ENCODE measurements at places on chromosomes 1 and 21. TPM values are rescaled to one million over a fixed set of nuclear protein-coding genes. Genes with fewer than 3 reads are reported as not detected.
A peak's percentile ranks its signal among the peaks of the same experiment; 100 is the strongest.

Gene IL19
- not detected for total RNA-seq

Gene NES
- 134 TPM for total RNA-seq

Gene KIF17
- 6.0 TPM for total RNA-seq

Gene PODN
- total RNA-seq: 44.1 TPM

Gene ACOT11
- 27.0 TPM for total RNA-seq

Gene S100A7A
- not detected for total RNA-seq

DNA sequence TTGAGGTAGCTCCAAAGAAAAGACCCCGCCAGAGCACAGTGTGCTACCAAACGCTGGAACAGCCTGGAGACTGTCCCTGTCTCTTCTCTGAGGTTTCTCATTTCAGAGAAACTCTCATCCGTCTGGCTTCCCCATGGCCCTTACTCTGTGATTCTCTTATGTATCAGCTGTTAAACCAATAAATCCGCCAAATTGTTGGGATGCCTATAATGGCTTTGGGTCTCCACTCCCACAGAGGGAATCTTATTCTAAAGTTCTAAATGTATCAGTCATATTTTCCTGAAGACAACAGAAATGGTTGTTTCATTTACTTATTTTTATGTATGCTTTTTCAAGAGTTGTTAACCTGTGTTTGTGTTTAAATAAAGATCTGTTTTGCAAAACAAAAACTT is 4.0 kb downstream of the ERG start:
- no peak for DNase-seq

GRCh38 chr1:212211371-212211770 is 73.8 kb upstream of the PPP2R5A start:
- no peak for DNase-seq

- peak; percentile 79 for DNase-seq
Observed at GRCh38 chr21:17118638-17119384, 394.0 kb upstream of the CXADR start.

GRCh38 chr1:234844479-234845031 is 234.6 kb upstream of the IRF2BP2 start:
- no peak for DNase-seq

GRCh38 chr1:208251911-208252835 is 8.0 kb upstream of the PLXNA2 start:
- no peak for DNase-seq

GRCh38 chr1:59814180-59814900 is 409 bp upstream of the HOOK1 start:
- DNase-seq: peak; percentile 62

GRCh38 chr1:44681905-44682882 is 7.7 kb downstream of the ARMH1 start:
- DNase-seq: no peak

DNA sequence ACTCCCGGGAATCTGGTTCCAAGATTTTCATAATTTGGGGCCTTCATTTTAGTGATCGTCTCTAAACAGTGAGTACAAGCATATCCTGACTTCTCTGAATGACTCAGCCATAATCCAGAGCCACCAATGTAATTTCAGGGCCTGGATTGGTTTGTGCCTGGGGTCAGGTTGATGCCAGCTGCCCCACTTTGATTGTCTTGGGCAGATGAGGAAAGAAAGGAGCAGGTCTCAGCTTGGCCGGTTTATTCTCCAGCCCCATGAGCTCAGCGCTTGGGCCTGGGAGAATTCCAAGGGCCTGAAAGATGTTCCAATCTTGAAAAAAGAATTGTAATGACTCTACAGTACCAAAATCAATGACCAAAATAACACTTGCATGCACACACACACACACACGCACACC is 71.2 kb upstream of the ECE1 start:
- DNase-seq: no peak

DNA sequence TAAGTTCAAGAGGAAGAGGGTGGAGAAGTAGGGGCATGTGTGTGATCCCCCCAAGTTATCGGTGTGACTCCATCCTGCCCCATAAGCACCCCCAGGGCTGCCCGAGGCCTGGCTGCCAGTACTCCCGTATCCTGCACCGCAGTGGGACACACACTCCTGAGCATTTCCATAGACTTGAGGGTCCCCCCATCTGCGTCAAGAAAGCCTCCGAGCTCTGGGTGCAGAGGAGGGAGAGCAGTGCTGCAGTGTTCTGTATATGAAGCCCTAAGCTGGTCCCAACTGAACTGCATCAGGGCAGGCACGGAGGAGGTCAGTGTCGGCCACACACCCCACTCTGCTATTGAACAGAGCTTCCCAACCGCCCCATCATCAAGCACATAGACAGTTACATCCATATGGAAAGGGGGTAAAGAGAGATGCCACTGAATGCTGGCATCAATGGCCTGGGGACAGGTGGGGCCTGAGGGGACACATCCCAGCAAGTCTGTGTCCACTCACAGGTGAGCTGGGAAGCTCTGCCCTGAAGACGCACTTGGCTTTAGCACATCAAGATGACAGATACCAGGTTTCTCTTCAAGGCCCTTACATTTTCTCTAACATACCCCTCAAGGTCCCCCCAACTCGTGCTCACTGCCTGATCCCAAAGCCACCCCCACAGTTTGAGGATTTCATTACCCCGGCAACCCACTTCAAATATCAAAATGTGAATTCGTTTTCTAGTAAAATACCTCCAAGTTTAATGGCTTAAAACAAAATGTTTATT is 64.3 kb downstream of the EVA1C start:
- DNase-seq: no peak

GRCh38 chr1:20107796-20108195 is 11.5 kb downstream of the PLA2G2D start:
- no peak for DNase-seq

DNA sequence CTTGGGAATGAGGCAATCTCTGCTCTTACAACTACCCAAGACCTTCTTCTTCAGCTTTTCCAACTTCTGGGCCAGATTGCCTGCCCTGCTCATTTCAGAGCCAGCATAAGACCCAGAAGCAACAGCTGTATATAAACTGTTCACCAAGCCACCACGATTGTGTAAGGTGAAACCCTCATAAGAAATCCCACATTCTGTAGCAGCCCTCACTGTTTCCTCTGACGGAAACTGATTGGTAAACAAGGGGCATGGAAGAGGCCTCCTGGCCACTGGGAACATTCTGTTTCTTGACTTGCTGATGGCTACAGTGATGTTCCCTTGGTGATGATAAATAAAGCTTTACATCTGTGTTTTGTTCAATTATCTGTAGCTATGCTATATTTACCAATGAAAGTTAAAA is 39.7 kb upstream of the EXO1 start:
- no peak for DNase-seq

DNA sequence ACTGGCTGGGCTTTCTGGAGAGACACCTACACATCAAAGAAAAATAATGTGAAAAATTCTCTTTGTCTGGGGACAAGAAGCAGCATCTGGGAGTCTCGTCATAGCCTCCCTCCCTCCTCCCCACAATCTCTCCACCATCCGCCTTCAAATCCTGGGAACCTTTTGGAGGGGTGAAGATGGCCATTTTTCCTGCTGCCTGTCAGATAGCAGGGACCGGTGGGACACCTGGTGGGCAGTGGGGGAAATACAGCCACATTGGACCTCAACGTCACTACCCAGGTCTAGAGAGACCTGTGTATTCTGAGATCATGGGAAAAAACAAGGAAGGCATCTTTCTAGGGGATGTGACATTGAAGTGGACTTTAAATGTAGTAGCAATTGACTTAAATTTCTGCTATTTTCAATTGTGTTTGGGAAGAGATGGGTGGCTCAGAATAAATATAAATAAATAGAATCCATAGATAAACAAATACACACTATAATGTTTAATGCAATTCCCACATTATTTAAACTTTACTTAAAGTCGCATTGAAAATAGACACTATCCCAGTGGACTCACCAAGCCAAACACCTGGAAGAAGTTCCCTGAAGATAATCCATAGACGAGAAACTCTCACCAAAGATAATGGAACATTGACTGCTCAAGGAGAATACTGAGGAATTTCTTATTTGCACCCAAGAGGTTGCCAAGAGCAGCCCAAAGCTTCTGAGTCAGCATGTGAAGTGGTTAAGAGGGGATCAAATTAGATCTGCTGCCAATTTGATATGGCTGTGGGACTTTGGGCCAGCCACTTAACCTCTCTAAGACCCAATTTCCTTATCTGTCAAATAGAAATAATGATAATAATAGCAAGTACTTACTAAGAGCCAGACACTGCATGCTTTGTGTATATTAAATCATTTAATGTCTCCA is 147.6 kb upstream of the CAMK1G start:
- peak; percentile 61 for DNase-seq

DNA sequence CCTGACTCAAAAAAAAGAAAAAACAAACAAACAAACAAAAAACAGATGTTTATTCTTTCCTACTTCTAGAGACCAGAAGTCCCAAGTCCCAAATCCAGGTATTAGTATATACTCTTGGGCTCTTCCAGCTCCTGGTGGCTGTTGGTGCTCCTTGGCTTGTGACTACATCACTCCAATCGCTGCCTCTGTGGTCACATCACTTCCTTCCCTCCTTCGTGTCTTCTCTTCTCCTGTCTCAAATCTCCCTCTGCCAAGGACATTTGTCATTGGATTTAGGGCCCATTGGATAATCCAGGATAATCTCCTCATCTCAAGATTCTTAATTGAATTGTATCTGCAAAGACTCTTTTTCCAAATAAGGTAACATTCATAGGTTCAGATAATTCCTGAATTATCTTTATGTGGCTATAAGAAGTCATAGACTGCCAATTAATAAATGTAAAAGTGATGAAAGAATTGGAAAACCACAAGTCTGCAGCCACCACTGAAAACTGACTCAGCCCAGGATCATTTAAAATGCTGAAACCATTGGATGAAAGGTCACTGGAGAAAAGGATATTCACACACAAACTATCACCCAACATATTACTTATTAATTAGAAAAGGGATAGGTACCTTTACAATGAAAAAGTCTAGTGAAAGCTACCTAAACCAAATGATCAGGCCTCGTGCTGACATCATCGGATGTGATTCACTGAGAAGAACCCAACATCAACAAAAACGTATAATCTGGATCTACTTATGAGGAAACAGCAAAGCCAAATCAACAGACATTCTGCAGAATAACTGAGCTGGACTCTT is 67.1 kb downstream of the ZNF281 start:
- no peak for DNase-seq

GRCh38 chr1:246878551-246878950 is 53.2 kb downstream of the AHCTF1 start:
- DNase-seq: no peak

- no peak for DNase-seq
Observed at GRCh38 chr1:200929530-200930278, 35.0 kb downstream of the INAVA start.

- DNase-seq: no peak
Observed at GRCh38 chr1:240644732-240645131, 32.8 kb upstream of the GREM2 start.

DNA sequence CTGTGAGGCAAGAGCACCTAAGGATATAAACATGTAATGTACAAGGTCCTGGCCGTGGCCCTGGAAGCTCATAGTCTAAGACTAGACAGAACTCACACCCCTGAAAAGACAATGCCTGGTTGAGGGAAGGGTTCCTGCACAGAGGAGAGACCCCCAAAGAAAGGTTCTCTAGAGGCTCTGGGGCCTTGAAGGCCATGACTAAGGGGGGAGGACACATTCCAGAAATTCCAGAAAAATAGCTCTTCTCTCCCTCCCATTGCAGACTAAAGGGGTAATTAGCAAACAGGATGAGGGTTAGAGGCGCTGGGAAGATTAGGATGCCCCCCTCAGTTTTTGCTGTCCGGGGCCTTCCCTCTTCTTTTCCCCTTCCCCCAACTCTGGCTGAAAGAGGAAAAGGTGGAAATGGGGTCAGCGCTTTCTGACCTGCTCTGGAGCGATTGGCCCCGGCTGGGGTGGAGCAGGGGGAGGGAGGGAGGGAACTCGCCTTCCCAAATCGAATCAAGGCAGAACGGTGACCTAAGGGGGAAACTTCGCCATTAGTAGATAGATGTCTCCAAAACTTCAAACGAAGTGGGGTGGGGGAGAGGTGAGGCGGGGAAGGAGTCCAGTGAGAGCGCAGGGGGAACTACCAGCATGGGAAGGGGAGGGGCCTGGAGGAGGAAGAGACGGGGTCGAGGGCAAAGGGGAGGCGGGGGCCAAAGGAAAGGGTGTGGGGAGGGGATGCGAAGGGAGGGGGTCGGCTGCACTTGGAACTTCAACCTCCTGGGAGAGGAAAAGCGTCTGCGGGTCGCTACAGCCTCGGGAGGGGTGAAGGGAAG is 11.8 kb downstream of the PAX7 start:
- no peak for DNase-seq

DNA sequence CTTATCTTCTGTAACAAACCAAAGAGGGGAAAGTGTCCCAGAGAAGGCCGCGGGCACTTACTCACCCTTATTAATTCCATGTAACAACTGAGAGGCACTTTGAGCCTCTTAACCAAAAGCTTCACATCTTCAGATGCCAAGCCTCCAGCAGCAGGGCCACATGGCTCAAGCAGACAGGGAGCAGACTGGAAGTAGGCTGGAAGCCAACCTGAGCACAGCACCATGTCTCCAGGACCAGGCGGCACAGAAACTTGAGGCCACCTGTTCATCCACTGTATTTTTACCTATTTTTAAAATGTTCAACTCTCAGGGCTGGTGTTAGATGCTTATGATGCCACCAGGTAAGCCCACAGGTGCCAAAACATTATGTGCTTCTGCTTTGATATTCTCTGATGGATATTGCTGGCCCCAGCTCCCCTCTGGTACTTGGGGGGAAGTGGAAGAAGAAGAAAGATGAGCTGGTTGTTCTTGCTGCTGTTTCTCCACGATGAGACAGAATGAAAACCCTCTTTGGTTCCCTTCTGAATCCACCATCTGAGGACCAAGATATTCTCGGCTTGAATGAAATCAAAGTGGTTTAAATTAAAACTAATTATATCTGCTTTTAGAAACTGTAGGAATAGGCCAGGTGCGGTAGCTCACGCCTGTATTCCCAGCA is 30.6 kb upstream of the SDE2 start:
- no peak for DNase-seq

- DNase-seq: no peak
Observed at GRCh38 chr1:31152181-31152795, 86.8 kb upstream of the PUM1 start.

- no peak for DNase-seq
Observed at GRCh38 chr21:42666925-42667324, 13.5 kb downstream of the PDE9A start.

DNA sequence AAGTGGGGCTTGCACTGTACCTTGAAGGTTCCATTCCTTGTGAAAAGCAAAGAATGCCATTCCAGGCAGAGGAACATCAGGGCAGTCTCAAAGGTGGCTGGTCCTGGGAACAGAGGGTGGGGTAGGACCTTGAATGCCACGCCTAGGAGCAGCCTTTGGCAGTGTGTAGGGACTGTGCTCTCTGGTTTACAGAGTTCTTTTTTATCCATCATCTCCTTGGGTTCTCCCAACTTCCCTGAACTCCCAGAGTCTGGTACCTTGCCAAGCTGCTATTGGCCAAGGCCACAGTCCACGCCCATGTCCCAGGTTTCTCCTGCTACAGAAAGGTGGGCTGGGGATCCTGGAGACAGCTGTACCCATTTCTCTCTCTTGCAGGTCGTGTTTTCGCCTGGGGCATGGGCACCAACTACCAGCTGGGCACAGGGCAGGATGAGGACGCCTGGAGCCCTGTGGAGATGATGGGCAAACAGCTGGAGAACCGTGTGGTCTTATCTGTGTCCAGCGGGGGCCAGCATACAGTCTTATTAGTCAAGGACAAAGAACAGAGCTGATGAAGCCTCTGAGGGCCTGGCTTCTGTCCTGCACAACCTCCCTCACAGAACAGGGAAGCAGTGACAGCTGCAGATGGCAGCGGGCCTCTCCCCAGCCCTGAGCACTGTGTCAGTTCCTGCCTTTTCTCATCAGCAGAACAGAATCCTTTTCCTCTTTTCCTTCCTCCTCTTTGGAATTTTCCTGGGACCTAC is 15.3 kb upstream of the TRNAU1AP start:
- DNase-seq: no peak

GRCh38 chr1:224192082-224192788 is 9.2 kb downstream of the DEGS1 start:
- DNase-seq: no peak
